ENCODE measurements at places on chromosomes 11 and 22. TPM values are rescaled to one million over a fixed set of nuclear protein-coding genes. Genes with fewer than 3 reads are reported as not detected.
A peak's percentile ranks its signal among the peaks of the same experiment; 100 is the strongest.

TSPAN18 gene
- total RNA-seq = 48.3 TPM

OLFML1 gene
- not detected for total RNA-seq

SMTNL1 gene
- total RNA-seq = not detected

CATSPERZ gene
- total RNA-seq = not detected

TMEM191C gene
- 0.68 TPM for total RNA-seq

NTM gene
- total RNA-seq = 0.09 TPM

BTBD18 gene
- not detected for total RNA-seq

CHRNA10 gene
- total RNA-seq = 0.93 TPM

SERPING1 gene
- 0.19 TPM for total RNA-seq

DNA sequence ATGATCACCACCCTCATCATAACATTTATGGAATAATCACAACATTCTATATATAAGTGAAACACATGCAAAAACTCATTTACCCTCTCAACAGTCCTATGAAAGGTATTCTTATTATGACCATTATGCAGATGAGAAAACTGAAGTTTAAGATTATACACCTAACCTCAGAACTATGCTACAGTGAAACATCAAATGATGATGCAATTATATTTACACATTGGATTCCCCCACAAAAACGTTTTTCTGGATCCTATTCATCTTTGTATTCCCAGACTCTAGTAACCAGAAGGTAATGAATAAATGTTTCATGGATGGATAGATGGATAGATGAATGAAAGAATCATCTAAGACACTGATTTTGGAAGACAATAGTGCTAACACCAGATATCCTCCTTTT is 54.8 kb downstream of the TCP11L1 start:
- DNase-seq = no peak

- DNase-seq = no peak
Measured at GRCh38 chr11:129704831-129705230, 110.8 kb upstream of the TMEM45B start.

- no peak for DNase-seq
Measured at GRCh38 chr22:31538815-31539214, 42.5 kb downstream of the SFI1 start.

DNA sequence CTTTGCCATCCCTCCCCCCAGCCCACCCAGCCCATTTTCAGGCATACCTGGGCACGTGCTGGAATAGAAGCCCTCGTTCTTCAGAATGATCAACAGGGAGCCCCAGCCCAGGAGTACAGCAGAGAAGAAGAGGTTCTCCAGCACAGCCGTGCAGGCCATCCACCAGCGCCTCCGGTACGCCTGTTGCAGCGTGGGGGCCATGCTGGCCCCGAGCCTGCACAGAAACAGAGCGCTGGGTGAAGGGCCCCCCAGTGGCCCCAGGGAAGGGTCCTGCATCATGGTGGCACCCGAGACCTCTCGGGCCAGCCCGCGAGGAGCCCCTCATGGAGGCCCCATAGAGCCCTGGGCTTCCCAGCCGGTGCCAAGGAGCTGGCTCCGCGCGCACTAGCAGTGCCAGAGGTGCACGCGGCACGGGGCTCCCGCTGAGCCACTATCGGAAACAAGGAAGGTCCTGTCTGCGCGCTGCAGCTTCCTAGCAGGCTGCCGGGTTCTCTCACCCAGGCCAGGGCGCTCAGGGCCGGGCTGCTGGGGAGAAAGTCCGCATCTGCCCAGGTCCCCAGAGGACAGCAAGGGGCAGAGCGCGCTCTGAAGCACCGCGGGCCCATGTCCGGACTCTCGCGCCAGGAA is 1.5 kb downstream of the SLC43A1 start:
- peak; percentile 51 for DNase-seq

GRCh38 chr11:128878455-128878854 is 11.4 kb upstream of the KCNJ1 start:
- no peak for DNase-seq

DNA sequence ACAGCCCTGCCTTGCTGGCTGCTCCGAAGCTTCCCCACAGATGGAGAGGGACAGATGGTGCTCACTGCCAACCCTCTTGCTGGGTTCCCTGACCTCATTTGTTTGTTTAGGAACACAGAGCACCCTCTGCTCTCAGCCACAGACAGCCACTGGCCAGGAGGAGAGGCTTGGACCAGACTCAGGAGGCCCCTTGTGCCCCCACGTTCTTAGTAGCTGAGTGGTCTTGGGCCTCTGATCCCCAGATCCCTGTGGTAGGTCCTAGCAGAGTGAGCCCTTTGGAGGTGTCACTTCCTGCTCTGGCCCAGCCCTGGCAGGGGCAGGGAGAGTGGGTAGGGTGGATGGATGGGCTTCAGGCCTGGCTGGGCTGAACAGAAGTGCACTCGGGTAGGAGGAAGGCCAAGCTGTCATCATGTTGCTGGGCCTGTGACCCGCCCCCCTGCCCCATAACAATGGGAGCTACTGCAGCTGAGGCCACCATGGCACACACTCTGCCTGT is 84.0 kb downstream of the DHCR7 start:
- DNase-seq = no peak

DNA sequence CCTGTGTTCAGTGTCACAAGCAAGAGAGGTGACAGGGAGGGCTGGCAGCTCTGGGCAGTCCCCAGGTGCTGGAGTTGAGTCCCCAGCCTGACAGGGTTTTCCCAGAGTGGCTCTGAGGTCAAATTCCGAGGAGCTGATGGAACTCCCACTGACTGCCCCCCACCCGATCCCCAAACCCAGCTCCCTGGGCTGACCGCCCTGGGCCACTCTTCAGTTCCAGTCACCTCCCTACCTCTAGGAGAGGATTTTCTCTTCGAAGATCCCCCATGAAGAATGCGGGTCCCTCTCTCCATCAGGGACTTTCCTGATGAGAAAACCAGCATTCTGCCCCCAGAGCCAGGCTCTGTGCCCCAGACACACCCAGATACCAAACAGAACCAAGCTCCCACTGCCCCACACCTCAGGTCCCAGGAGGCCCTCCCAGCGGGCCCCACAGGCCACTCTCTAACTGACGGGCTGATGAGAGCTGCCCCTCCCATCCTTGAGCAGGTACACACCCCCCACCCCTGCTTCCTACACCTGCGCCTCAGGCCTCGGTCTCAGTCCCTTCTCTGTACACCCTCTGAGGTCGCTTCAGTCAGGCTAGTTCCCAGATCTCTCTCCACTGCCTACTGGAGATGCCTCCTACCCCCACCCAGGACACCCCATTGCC is 12.1 kb upstream of the RAC2 start:
- DNase-seq = no peak

DNA sequence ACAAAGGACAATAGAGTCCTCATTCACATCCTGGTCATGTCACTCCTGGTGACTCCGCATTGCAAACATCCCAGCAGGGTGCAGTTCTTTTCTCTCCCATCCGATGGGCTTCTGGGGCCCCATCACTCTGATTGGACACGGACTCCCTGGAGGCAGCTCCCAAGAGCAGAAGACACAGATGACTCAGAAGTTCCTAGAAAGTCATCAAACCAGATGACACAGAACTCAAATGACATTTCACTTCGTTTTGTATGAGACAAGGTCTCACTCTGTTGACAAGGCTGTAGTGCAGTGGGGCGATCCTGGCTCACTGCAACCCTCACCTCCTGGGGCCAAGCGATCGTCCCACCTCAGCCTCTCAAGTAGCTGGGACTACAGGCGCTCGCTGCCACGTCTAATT is 33.2 kb downstream of the ZNF195 start:
- no peak for DNase-seq

DNA sequence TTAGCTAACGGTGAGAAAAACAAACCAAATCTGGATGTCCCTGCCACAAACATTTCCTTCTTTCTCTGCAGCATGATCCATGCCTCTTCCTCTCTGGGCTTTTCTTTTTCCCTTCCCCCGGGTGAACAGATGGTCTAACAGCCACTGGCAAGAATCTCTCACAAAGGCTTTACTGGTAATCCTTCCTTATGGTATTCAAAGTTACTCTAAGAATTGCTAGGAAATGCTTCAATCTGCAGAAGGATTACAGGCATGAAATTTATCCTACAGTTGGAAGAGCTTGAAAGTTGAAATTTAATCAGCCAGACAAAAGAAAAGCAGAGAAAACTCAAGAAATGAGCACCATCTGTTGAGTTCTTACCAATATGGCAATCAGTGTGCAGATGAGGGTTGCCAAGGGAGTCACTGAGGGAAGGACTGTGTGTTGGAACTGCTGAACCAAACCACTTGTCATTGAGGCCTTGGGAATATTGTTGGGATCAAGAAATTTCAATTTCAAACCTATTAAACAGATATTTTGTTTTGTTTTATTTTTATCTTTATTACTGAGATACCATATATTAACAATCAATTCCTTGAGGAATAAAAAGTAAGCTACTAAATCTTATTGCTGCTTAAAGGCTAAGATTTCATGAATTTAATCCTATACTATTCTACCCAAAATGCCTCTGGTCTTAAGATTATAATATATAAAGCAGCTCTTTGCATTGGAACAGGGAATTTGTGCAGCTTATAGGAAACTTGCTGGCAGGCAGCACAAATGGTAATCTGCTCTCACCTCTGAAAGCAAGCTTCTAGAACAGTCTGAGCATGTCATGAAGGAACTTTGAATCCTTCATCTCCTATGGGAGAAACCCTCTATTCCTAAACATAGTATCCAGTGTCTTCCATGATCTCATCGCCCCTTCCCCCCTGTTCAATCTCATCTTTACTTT is 29.7 kb upstream of the NDUFC2 start:
- peak; percentile 5 for DNase-seq

DNA sequence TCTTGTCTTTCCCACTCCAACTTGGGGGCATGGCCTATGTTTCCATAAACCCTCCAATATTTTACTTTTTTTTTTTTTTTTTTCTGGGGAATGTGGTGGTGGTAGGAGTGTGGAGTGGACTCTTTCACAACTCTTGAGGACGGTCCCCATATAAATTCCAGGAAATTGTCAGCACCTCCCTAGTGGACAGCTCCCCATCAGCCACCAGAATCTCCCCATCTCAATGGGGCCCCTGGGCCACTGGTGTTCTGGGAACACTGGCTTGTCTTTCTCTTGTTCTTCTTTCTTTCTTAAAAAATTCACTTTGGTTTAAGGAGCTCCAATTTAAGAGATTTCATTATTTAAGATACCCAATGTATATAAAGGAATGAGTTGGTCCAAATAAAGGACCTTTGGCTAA is 74.1 kb downstream of the ADM start:
- peak; percentile 45 for DNase-seq

- DNase-seq = no peak
Measured at GRCh38 chr11:74185695-74186094, 14.6 kb downstream of the PPME1 start.

GRCh38 chr11:94672636-94673035 is 95.5 kb upstream of the AMOTL1 start:
- no peak for DNase-seq

DNA sequence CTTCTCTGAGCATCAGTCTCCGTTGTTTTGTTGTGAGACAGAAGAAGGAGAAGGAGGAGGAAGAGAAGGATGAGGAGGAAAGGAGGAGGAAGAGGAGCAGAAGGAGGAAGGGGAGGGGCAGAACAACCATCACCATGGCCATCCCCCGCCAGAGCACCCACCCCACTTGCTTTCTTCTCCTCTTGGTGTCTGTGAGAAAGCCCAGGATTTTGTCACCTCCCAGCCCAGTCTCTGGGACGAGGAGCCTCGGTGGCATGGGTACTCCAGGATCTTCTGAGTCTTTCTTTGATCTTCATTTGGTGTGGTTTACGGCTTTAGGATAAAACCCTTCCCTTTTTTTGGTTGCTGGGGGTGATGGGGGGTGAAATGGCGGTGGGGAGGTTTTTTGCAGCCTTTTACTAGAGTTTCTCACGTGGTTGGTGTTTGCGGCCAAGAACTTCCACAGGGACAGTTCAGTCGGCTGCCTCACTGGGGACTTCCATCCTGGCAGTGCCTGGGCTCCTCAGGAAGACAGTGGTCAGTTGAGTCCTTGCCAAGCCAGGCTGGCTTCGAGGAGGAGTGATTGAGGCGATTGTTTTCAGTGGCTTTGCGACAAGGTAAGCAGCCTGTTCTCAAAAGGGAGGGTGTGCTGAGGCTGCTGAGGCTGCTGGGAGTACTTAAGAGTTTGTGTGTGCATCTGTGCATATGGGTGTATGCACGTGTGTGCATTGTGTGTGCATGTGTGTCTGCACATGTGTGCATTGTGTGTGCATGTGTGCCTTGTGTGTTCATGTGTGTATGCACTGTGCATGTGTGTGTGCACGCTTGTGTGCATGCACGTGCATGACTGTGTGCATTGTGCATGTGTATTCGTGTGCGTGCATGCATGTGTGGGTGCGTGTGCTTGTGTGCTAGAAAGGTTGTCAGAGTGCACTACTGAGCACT is 567.5 kb downstream of the TBC1D22A start:
- DNase-seq = no peak

DNA sequence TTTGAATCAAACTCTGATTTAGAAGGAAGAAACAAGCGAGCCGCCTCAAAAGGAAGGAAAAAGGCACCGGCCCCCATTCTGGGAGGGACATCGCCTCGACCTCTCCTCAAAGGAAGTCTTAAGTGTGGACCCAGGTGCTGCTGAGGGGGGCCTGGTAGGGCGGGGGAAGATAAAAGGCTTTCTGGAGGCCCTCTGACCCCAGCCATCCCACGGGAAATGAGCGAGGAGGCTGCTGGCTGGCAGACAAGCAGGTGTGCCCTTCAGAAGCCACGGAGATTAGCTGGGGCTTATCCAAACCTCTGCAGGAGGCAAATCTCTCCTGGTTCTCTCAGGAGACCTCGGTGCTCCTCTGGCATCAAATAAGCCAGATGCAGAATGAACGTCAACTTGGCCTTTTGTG is 171.4 kb upstream of the BLID start:
- DNase-seq = no peak

- no peak for DNase-seq
Measured at GRCh38 chr11:69984457-69985261, 93.5 kb upstream of the ANO1 start.

GRCh38 chr11:20010156-20010850 is 150.0 kb downstream of the DBX1 start:
- DNase-seq = no peak
